Activated CD4-positive, alpha-beta T cell treated with anti-CD3 and anti-CD28 coated beads, Interleukin-2, amount 50 U/mL, for 4 hours (primary cell): ENCODE measurements at places on chromosomes 4 and X.

GRCh38 chr4:110902500-110902899, 279.6 kb upstream of the PITX2 start:
- no peak for DNase-seq

GRCh38 chr4:125725957-125726525, 411.3 kb downstream of the FAT4 start:
- DNase-seq: no peak

DNA sequence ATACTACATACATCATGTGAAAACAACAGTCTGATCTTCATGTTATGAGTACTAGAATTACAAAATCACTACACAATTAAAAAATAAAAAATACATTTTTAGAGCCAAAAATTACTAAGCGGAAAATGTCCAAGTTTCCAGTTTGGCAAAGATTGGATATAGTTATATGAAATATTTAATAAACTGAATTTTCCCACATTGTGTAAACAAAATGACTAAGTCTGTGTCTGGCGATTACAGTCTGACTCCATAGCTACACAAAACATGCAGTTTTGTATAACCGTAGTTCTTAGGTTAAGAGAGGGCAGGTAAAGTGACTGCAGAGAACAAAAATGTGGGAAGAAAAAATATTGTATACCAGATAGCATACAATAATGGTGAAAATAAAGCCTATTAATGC, 59.2 kb upstream of the TMEM47 start:
- no peak for DNase-seq

DNA sequence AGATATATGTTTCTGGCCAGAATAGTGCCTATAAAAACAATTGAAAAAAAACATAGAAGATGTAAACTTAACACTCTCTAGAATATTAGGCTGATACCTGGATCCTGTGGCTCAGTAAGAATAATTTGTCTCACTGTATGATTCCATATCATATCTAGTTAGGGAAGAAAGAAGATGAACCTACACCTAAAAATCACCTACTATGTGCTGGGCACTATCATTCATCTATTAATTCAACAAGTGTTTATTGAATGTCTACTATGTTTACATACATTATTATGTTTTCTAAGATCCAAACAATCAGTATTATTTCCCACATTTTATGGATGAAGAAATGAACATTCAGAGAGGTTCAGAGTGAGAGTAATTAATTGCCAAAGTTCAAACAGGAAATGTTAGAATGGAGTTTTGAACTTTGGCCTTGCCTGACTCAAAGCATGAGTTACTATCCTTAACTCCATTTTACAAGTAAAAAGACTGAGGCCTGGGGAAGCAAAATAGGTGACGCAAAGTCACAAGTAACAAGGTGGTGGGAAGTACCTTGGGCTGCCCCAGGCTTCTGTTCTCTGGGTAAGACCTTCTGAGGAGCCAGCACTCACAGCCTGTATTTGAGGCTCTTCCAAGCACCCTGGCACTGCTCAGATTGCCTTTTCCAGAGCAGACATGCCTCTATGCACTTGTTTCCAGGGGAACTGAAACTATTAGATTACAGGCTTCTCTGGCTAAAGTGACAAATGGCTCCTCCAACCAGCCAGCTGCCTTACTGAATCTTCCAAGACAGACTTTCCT, 111.1 kb upstream of the ACSL4 start:
- no peak for DNase-seq

DNA sequence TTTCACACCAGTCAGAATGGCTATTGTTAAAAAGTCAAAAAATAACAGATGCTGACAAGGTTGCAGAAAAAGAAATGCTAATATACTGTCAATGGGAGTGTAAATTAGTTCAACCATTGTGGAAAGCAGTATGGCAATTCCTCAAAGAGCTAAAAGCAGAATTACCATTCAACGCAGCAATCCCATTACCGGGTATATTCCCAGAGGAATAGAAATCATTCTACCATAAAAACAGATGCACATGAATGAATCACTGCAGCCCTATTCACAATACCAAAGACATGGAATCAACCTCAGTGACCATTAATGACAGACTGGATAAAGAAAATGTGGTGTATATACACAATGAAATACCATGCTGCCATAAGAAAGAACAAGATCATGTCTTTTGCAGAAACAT, 243.0 kb downstream of the STPG2 start:
- no peak for DNase-seq

GRCh38 chr4:82770607-82771006, 28.0 kb downstream of the SCD5 start:
- DNase-seq: no peak

- DNase-seq: no peak
Measured at GRCh38 chr4:84503495-84504437, 4.7 kb upstream of the NKX6-1 start.

GRCh38 chr4:8844976-8845690, 26.5 kb downstream of the HMX1 start:
- DNase-seq: no peak

- no peak for DNase-seq
Measured at GRCh38 chrX:132821974-132822633, 136.3 kb downstream of the HS6ST2 start.

DNA sequence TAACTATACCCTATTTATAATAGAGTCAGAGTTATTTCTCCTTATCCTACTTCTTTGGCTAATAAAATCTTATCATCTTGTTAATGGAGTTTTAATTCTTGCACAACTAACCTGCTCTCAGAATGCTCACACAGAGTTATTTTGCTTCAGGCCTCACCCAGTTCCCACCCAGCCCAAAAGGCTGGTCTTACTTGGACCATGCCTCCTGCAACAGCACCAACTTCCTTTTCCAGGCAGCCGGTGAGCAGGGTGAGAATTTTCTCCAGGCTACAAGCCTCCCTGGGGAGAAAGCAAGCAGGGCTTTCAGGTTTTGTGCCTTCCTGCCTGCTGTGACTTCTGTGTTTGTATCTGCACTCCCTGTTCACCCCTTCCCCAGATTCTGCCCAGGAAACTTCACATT, 29.1 kb upstream of the BANK1 start:
- no peak for DNase-seq

- DNase-seq: no peak
Measured at GRCh38 chr4:109864134-109864533, 16.2 kb downstream of the LRIT3 start.
